ENCODE measurements at places on chromosomes 3 and 15. TPM values are rescaled to one million over a fixed set of nuclear protein-coding genes. Genes with fewer than 3 reads are reported as not detected.

CORO2B gene
- total RNA-seq, result 1.6 TPM

NPRL2 gene
- 22.5 TPM for total RNA-seq

KLF15 gene
- 75.1 TPM for total RNA-seq

NAA80 gene
- 13.3 TPM for total RNA-seq

TICRR gene
- not detected for total RNA-seq

NANOGP8 gene
- total RNA-seq, result not detected

FBXL22 gene
- 0.36 TPM for total RNA-seq

CNTN3 gene
- total RNA-seq, result 0.49 TPM

RASL12 gene
- total RNA-seq, result 2.8 TPM

PODXL2 gene
- total RNA-seq, result 1.5 TPM

SLC51A gene
- total RNA-seq, result 0.39 TPM

STRIT1 gene
- 507 TPM for total RNA-seq

TMEM42 gene
- total RNA-seq, result 7.2 TPM

IQCF5 gene
- not detected for total RNA-seq

RFTN1 gene
- 22.8 TPM for total RNA-seq

MAP6D1 gene
- total RNA-seq, result 13.8 TPM

CLDN16 gene
- not detected for total RNA-seq

SMCO1 gene
- 0.46 TPM for total RNA-seq

FEZF2 gene
- not detected for total RNA-seq

SLC27A2 gene
- total RNA-seq, result 0.29 TPM

SLC49A4 gene
- 29.0 TPM for total RNA-seq

GABRA5 gene
- not detected for total RNA-seq

CCR4 gene
- not detected for total RNA-seq

ZKSCAN7 gene
- 1.6 TPM for total RNA-seq

XXYLT1 gene
- 3.1 TPM for total RNA-seq

SLC9C1 gene
- total RNA-seq, result not detected

CLCN2 gene
- 1.2 TPM for total RNA-seq

ERICH6 gene
- total RNA-seq, result not detected

MME gene
- total RNA-seq, result 68.8 TPM

DCLK3 gene
- total RNA-seq, result 0.40 TPM

GNAT1 gene
- total RNA-seq, result not detected

DPH6 gene
- total RNA-seq, result 24.6 TPM

ZNF609 gene
- 16.5 TPM for total RNA-seq

BOC gene
- total RNA-seq, result 7.4 TPM

SPRED1 gene
- total RNA-seq, result 7.2 TPM

PLCH1 gene
- total RNA-seq, result 0.07 TPM

CHRNA3 gene
- not detected for total RNA-seq

GRAMD1C gene
- not detected for total RNA-seq

AHSG gene
- total RNA-seq, result 1.1 TPM

MAPKAPK3 gene
- 235 TPM for total RNA-seq

NAALADL2 gene
- 0.36 TPM for total RNA-seq

ISLR2 gene
- 1.8 TPM for total RNA-seq

Measured in gastrocnemius medialis (tissue), 4 donors.